ENCODE measurements at places on chromosomes 1 and 21.

- DNase-seq = no peak
These were observed 980.9 kb downstream of the BRINP3 start for GRCh38 chr1:189496768-189497167.

DNA sequence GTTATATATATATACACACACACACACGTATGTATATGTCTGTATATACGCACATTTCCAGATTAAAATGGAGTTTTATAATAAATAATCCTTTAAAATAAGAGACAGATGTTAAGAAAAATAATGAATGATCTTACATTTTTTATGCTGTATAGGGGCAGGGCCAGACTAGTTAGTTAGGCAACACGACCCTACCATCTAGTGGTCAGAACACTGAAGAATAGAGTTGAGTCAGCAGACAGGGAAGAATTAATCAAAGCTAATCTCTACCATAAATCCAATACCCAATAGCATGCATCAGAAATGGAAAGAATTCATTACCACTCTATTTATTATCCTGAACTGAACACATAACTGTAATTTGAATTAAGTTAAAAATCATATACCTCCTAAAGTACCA lies 156.7 kb downstream of the BRINP3 start:
- no peak for DNase-seq

GRCh38 chr21:44765231-44766013 lies 36.2 kb downstream of the UBE2G2 start:
- DNase-seq = no peak

GRCh38 chr1:159889202-159889601 lies 10.8 kb downstream of the CFAP45 start:
- DNase-seq = no peak

- DNase-seq = no peak
These were observed 17.0 kb upstream of the LRRC8C start for GRCh38 chr1:89615676-89616598.

DNA sequence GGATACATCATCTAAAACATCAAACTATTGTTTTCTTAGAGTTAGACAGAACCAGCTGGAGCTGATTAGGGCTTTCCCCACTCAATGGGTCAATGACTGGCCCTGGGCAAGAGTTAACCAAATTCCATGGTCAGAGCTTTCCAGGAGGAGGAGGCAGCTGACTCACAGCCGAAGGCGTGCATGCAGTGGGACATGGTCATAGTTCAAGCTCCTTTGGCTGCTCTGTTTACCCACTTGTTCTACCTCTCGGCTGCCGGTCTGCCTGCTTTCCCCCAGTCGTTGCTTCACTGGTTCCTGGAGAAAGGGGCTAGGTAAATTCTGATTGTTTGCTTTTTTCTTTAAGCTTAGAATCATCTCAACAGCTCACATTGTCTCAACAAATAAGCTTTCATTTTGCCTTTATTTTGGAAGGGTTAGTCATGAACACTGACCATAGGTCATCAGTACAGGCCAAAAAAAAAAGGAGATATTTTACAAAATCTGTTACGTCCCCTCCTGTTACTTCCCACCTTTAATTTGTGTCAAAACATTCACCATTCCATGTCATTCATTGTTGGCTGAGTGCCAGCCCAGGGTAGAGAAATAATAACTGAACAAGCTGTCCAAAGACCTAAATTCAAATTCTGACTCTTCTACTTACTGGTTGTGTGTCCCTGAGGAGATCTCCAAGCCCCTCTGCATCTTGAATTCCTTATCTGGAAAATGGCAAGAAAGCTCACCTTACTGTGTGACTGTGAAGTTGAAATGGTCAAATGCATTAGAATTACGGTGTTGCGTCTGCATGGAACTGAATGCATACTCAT lies 12.0 kb downstream of the MAB21L3 start:
- DNase-seq = no peak

DNA sequence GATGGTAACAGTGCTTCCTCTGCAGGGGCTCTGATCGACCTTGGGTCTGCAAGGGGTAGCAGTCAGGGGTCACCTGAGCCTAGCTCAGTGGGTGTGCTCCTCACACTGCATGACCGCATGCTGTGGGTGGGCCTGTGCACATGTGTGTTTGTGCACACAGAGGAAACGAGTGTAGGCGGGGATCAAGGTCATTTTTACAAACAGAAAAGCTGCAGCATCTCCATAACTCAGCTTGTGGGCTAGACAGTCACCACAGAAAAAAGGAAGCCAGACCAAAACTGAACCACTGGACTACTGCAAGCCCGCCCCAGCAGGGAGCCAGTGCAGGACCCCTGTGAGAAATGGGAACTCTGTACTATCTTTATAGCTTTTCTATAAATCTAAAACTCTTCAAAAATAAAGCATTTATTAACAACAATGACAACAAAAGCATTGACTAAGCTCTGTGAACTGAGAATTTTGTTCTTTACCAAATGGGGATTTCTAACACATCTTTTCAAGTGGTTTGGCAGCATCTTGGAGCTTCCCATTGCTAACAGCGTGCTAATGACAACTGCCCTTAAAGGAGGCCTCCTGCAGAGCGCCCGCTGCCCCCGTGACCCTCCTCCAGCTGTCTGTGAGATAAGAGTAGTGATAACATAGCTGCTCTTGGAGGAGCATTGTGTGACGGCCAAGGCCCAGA lies 19.9 kb upstream of the NEK2 start:
- DNase-seq = no peak

GRCh38 chr1:68149110-68149798 lies 83.1 kb downstream of the WLS start:
- no peak for DNase-seq

GRCh38 chr1:24443241-24443656 lies 27.6 kb downstream of the NIPAL3 start:
- DNase-seq = no peak

DNA sequence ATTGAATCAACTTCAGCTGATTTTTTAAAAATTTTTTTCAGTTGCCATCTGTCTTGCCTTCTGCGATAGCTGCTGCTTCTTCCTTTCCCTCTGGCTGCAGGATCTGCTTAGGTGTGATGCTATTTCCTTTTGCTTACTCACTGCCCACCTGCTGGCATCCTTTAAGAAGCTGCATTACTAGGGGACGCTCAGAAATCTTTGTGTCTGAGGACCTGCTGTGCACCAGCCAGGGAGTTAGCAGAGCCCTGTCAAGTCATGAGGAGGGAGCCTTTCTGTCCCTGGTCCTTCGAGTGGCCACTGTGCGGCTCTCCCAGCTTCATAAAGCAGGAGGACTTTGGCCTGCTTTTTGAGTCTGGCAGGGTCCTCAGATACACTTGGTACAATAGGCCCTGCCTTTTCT lies 327.8 kb downstream of the USH2A start:
- DNase-seq = no peak

DNA sequence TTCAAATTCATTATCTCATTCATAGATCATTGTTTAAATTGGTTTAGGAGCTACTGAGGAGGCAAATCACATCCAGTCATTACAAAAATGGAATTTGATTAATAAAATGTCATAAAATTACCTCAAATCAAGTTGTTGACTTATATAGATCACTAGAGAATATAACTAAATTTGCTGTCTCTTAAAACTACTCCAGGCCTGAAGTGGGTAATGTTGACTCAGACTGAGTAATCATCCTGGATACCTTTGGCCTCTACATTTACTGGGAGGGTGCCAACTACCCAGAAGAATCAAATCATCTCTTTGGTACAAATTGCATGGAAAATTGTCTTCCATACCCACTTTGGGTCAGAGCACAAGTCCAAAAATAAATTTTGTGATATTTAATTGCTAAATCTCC lies 191.2 kb upstream of the GREM2 start:
- DNase-seq = no peak

DNA sequence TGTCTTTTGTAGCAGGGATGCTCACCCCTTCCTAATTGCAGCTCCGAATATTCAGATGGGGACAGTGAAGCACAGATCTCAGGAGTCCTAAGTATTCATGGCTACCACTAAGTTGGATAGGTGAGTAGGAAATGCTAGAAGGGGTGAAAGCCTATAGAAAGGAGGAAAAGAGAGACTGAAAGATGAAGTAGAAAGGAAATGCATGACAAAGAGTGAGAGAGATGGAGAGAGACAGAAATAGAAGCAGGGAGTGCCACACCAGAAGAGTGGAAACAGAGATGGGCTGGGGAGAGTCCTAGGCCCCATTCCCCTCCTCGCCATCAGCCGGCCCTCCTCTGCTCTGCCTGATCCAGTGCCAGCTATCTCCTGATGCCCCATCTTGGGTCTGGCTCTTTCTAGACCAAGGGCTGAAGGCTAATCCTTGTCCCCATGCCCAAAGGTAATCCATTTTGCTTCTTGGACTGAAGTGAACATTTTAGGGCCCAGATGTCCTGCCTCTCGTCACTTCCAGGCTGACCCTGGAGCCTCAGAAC lies 2.0 kb downstream of the PEA15 start:
- DNase-seq = no peak

- no peak for DNase-seq
These were observed 236.6 kb downstream of the HHAT start for GRCh38 chr1:210565306-210565705.

DNA sequence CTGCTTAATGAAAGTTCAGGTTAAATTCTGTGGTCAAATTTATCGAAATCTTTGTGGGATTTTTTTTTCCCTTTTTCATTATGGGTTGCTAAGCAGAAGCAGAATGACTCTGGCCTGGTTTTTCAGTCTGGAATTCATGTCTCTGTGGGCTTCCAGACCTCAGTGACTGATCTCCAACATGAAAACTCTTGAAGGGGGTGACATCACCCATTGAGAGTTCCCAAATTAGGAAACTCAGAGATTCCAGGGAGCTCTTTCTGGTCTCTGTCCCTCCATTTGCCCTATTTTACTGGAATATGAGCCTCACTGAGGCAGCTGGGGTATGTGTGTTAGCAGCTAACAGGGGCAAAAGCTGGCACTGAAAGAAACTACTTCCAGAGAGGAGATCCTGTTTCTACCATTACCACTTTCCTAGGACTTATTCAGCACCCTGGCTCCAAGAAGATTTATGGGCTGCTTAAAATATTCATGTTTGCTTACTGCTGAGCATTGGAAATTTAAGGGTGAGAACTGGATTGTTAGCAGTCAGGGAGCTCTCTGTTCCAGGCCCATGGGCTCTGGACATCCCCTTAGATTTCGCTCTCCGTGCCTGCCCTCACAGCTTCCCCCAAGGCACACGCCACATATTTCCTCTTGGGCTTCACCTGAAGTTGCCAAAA lies 203.4 kb upstream of the SPAG17 start:
- no peak for DNase-seq

GRCh38 chr1:36762174-36762573 lies 272.1 kb downstream of the GRIK3 start:
- DNase-seq = no peak

DNA sequence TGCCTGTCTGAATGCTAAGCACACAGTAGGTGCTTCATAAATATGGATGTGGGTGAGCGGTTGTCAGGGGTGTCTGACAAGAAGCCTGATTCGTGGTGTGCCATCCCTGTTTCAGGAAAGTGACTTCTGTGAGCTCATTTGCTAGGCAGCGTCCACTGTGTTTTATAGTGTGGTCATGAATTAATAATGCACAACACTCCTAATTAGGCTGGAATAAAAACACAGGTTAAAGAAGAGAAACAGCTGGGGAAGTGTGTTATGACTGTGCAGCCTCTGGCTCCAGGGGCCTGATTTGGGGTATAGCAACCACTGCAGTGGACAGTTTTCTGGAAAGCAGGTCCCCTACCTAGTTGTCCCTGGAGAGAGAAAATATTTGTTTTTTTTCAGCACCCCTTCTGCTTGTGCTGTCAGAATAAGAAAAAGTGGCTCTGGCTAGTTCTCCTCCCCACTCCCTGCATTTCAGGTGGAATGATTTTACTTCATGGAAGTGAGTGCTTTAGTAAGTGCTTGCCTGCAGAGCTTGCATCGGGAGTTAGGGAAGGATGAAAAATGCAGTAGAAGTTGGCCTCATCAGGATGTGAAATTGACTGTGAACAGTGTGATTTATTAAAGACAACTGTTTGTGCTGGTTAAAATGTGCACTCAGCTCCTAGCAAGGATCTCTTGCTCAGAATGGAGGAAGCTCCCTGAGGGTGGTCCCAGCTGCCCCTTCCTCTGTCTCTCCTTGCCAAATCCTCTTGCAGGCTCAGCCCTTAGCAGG lies 333.8 kb downstream of the HHAT start:
- no peak for DNase-seq

DNA sequence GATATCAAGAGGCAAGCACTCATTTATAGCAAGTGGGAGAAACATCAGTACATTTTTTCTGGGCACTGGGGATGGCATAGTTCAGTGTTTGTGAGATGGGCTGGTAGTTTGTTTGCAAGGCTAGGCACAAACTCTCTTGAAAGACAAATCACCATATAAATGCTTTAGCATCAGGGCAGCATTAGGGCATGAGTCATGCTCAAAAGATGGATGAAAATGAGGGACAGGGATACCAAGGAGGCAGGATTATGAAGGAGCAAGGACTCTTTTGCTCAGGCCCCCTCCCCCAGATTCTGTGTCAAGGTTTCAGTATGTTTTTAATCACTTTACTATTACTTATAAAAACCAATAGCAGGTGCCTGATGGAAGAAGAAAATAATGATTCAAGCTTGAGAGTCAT lies 43.9 kb upstream of the CAMK1G start:
- no peak for DNase-seq

- no peak for DNase-seq
These were observed 253.6 kb upstream of the IRF2BP2 start for GRCh38 chr1:234863551-234863971.

- no peak for DNase-seq
These were observed 41.6 kb downstream of the ATP6V1G3 start for GRCh38 chr1:198498881-198499280.

All from urinary bladder (tissue), 4 donors.